Pancreas (tissue), 10 donors: ENCODE measurements at places on chromosomes 2 and 18. TPM values are rescaled to one million over a fixed set of nuclear protein-coding genes. Genes with fewer than 3 reads are reported as not detected.

Gene TSPYL6
- not detected for polyA plus RNA-seq

Gene RTKN
- 63.4 TPM for polyA plus RNA-seq

DNA sequence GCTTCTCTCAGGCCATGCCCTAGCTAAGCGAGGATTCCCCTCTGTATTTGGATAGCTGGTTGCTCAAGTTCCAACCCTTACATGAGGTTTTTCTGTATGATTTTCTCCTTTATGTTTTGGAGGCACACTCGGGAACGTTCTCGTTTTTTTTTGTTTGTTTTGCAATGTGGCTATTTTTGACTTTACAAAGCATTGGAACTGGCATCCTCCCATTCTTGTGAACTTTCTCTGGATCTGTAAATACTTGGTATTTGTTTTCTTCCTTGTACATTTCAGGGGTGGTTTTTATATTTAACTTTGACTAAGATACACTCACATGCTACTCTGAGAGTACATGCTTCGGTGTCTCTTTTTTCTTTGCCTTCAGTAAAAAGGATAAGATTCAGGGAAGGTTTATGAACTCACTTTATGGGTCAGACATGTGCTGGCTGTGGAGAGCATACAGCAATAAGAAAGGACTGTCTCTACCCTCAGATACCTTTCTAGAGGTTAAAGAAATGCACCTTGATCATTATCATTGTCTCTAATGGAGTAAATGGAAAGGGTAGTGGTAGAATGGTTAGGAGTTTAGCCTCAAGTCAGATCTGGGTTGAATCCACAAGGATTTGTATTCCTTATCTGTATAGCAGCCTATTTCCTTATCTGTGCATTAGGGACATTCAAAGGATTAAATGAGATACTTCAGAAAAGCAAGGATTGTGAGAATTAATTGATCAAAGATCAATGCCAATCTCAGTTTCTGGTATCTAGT, 61.9 kb downstream of the MEIS1 start:
- no peak for DNase-seq
- H3K4me1 ChIP-seq, result peaks cover 59% of the 10 kb centered on the region
- H3K4me3 ChIP-seq, result no peak overlapping the region
- no peaks in the 10 kb centered on the region for H3K27me3 ChIP-seq

DNA sequence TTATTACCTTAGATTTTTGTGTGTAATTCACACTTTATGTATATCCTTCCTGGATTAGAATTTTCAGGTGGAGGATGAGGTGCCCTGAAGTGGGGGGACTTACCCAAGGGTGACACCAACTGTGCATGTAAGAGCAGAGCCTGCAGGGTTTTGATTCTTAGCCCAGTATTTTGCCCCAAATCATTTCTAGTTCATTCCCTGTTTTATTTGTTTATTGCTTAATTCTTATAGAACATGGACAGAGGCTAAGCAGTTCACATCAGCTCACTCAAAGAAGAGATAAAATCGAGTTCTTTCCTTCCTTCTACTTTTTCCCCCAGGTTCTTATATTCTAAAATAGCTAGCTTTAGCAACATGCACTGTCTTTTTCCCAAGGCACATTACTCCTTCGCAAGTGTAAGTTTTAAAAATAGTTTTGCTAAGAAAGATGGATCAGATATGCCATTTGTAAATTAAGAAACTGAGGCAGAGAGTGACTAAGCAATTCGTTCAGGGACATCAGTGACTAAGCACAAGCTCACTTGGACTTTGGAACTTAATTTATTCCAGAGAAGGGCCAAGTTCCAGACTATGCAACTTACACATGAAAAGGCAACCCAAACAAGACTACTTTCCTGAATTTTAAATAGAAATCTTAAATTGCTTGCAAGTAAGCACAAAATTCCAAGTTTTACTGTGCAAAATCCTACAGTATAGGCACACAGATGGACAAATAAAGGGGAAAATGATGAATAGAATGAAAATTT, 427.9 kb upstream of the POU3F3 start:
- no peaks in the 10 kb centered on the region for H3K36me3 ChIP-seq
- no peak overlapping the region for H3K4me3 ChIP-seq
- no peak overlapping the region for H3K27ac ChIP-seq
- H3K27me3 ChIP-seq, result no peaks in the 10 kb centered on the region
- DNase-seq, result no peak

Gene TEKT4
- not detected for polyA plus RNA-seq

DNA sequence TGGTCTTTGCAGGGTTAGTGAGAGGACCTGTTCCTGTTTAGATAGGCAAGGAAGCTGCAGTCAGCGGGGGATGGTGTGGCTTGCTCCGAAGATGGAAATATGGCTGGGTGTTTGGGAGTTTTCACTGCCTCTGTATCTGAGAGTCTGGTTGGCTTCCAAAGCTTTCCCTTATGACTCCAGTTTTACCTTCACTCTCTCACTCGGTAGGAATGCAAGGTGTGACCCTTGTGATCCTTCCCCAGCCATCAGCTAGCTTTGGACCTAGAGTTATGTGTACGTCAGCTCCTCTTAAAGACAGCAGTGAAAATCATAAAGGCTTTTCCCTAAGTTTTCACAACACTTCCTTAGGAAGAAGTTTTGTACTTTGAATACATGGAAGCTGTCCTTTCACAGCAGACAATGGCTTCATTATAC, 35.5 kb upstream of the TMEM87B start:
- H3K4me1 ChIP-seq, result no peaks in the 10 kb centered on the region
- H3K27ac ChIP-seq, result no peak overlapping the region
- no peak for DNase-seq
- H3K27me3 ChIP-seq, result no peaks in the 10 kb centered on the region
